Activated CD8-positive, alpha-beta memory T cell treated with anti-CD3 and anti-CD28 coated beads for 24 hours (primary cell): ENCODE measurements at places on chromosomes 12 and 14.
A peak's percentile ranks its signal among the peaks of the same experiment; 100 is the strongest.

DNA sequence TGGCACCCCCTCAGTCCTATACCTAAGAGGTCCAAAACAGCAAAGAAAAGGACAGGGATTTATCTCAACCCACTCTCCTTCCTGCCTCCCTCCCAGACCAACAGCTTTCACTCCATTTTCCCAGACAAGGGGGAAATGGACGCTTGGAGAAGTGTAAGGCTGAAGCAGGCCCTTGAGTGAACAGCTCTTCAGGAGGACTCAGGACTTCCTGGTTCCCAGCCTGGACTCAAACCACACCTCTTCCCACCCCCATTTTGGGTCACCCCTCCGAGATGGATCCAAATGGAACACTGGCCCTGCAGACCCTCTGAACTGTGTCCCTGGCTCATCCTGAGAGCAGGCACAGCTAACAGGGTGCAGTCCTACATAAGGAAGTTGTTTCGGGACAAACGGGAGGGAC, 2.7 kb downstream of the KMT2D start:
- DNase-seq: peak; percentile 55

DNA sequence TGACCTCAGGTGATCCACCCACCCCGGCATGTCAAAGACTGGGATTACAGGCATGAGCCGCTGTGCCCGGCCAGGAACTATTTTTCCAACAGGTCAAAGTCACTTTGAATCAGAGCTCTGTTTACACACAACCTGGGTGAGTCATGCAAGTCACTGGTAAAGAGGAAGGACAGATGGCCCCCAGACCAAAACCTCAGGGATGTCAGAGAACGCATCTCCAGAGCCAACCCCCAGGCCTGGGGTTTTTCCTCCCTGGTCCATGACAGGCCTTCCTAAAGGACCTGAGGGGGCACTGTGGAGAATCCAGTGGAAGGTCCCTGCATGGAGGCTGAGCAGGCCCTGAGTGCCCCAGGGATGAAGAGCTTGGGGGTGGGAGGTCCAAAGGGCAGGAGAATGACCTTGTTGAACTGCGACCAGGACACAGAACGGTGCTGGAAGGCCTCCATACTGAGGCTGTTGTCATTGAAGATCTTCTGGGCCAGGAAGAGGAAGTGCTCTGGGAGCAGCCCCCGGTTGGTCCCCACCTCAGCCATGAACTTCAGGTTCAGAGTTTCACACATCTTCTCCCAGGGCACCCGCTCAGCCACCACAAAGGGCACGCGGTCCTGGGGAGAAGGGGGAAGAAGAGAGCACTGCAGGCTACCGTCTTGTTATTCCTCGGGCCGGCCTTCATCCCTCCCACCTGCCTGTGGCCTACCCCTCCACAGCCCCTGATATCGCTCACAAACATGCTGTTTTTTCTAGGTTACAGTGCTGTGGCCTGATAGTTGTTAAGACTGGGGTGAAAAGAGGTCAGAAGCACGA, 9.1 kb downstream of the STAT6 start:
- DNase-seq: no peak

DNA sequence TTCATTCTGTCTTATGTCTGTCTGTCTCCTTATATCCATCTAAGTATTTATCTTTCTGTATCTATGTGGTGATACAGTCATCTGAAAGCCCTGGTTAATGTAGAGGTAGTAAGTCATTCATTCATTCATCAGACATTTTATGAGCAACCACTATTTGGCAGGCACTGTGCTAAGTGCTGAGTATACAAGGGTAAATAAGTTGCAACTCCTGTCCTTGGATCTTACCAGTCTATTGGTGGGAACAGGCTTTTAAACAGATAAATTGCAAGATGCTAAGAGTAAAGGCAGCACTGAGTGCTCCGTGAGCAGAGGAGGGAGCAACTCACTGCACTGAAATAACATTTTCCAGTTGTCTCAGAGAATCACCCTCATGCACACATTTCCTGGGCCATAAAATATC, 68.6 kb downstream of the TMEM30B start:
- DNase-seq: no peak

- no peak for DNase-seq
Measured at GRCh38 chr14:22419620-22420019, 169.4 kb downstream of the DAD1 start.

GRCh38 chr12:117071009-117071408, 28.2 kb downstream of the TESC start:
- no peak for DNase-seq

GRCh38 chr12:34121360-34121759, 99.1 kb downstream of the ALG10 start:
- no peak for DNase-seq

- no peak for DNase-seq
Measured at GRCh38 chr14:29687071-29687765, 240.4 kb downstream of the PRKD1 start.

DNA sequence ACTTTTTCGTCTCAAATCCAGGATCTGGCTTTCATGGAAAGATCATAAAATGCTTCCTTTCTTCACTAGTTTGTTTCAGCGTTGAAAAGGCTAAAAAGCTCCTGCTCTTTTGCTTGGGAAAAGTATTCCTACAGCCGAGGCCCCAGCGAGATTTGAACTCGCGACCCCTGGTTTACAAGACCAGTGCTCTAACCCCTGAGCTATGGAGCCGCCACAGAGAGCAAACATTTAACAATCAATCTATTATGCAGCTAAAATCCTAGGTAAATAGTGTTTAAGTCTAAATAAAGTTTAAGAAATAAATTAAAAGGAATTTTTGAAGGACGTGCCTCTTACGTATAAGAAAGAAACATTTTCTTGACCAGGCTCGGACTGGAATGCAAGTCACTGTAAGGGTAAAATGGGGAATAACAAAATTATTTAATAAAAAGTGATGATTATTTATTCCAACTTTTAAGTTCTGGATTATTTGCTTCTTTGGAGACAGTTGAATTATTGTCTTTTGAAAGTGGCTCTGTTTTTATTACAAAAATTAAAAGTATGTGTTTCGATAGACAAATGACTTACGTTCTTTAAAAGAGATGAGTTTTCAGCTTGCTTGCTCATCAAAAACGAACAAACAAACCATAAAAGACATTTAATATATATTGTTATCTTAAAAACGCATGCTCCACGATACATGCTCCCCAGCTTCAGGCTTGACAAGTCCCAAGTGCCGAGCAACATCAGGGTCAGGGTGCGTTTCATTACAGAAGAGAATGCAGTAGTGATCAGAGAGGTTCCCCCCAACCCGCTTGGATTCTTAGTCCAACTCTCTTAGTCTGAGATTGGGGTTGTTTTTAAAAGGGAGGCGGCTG, 10.2 kb downstream of the OR6S1 start:
- peak; percentile 82 for DNase-seq

GRCh38 chr14:103520657-103521437, 1.8 kb downstream of the CKB start:
- DNase-seq: peak; percentile 80

DNA sequence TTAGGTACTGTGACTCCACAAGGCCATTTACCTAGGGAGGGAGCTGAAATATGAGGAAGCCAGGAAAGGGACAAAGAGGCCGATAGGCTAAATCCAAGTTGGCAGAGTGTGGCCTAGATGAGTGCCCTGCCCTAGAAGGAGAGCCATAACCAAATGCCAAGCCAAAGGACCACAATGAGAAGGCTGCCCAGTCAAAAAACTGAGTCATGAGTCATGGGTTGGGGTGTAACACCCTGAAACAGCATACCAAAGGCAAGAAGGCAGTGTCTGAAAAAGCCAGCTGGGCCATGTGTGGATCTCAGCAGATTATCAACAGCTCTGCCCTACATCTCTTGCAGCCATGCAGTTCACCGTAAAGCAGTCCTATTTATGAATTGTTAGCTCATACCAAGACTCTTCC, 171.7 kb downstream of the PHLDA1 start:
- DNase-seq: no peak

GRCh38 chr14:20719777-20720176, 25.9 kb upstream of the EDDM3A start:
- no peak for DNase-seq

DNA sequence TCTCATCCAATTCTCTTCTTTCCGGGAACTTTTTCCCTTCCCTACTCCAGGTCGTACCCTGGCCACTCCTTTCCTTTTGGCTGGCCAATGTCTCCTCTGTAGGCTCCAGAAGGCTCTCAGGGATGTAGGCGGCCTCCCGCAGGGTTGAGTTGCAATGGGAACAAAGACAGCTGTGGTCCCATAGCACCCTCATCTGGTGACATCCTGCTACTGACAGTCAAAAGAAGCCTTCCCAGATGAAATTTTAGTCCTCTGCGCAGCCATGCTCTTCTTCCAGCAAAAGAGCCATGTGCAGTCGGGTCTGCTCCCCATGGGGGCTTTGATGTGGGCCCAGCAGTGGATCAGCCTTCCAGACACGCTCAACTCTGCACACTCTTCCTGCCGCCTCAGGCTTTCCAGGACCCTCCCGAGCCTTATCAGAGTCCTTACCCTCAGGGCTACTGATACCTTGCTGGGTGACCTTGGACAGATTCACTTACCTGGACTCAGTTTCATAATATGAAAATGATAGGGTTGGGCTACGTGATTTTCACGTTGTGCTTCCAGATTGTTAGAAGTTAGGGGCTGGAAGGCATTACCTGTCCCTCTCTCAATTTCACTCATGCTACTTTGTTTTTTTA, 5.5 kb upstream of the CELA1 start:
- no peak for DNase-seq

GRCh38 chr14:92794961-92795360, 856 bp downstream of the GOLGA5 start:
- no peak for DNase-seq
